ENCODE measurements at places on chromosomes 12 and 14.

DNA sequence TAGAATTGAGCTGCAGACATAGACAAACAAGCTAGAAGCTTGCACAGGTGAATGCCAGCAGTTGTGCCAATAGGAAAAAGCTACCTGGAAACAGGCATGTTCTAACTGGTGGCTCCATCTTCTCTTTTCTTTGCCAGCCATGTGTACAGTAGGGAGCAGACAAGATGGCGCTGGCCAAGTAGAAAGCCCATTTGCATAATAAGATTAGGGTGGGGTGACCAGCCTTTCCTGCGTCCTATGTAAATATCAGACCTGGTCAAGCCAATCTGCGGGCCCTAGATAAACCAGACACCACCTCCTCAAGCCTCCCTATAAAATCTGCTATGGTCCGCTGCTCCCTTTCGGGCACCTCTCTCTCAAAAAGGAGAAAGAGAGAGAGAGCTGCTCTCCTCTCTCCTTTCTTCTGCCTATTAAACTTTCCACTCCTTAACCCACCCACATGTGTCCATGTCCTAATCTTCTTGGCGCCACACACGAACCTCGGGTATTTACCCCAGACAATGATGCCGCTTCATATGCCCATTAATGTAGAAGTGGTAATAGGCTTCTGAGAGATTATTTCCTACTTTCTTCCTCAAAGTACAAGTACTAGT is 201.0 kb downstream of the SLC25A21 start:
- no peak for DNase-seq

- DNase-seq: peak; percentile 87
Measured at GRCh38 chr12:57214398-57214781, 2.2 kb upstream of the NXPH4 start.

DNA sequence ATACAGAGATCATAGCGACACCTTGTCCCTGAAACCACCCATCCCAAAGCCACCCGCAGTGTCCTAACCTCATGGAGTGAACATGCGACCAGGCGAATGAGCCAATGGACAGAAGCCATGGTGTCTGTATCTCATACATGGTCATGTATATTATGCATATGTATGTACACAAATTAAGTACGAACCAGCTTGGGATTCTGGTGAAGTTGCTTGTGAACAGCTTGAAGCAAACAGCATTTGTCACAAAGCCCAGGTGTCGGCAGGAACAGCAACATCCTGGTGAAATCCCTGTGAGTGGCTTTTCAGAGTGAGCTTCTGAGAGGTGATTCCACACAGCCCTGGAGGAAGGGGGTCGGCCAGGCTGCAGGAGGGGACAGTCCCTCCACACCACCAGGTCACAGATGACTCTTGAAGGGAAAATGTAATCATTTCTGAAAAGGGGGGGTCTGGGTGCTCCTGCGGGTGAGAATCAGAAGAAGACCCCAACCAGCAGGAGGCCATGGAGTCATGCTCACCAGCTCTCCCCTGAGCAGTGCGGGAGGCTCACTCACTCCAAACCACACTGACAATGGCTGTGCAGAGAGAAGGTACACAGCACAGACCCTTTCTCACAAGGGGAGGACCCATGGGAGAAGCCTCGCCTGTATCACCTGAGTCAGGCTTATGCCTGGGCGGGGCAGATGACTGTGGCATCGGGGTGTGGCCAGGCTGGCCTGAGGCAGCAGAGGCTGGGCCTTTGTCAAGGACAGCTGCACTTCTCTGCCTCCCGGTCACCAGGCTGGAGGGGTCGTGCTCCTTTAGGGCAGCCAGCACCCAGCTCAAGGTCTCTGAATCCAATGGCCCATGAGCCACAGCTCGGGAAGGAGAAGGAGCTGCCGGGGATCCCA is 14.3 kb downstream of the CHGA start:
- DNase-seq: no peak

DNA sequence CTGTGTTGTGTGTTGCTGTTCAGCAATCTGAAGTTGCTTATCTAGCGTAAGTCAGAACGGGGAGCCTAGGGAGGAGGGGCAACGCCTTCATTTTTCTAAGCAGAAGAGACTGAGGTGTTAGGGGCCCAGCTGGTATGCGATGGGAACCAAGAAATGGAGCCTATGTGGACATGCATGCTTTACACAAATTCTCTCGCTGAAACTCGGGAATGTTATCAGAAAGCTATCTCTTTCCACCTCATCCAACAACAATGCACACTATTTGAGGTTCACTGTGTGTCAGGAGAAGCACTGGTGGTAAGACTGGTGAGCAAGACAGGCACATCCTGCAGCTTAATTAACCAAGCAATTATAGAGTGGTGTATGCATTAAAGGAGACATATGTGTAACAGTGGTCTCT is 89.7 kb downstream of the NRXN3 start:
- no peak for DNase-seq

DNA sequence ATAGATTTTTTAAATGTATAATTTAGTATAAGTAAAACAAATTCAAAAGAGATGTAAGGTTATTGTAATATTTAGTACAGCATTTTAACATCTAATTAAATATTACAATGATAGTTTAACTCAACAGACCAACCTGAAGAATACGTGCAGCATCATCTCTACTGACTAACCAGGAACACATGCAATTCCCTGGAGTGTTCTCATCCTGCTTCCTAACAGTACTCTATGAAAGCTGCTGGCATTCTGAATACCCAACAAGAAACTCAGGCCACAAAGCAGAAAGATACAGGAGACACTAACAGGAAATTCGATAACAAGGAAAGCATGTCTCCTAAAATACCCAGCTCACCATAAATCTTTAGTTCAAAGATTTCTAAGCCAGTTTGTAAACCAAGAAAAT is 58.3 kb downstream of the CEP83 start:
- DNase-seq: no peak

- no peak for DNase-seq
Measured at GRCh38 chr12:92077530-92077929, 68.1 kb downstream of the BTG1 start.

DNA sequence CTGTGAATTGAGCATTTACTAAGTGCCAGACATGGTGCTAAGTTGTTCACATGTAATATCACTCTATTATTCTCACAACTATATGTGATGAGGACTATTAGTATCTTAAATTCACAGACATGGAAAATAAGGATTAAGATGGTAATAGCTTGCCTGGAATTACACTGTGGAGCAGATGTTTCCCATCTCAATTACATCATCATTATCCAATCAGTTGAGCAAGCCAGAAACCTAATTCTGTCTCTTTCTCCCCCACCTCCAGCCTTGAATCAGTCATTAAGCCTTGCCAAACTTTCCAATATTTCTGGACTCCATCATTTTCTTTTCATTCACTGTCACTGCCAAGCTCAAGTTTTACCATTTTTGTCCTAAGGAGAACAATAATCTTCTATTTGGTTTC is 287.8 kb upstream of the KITLG start:
- peak; percentile 26 for DNase-seq

DNA sequence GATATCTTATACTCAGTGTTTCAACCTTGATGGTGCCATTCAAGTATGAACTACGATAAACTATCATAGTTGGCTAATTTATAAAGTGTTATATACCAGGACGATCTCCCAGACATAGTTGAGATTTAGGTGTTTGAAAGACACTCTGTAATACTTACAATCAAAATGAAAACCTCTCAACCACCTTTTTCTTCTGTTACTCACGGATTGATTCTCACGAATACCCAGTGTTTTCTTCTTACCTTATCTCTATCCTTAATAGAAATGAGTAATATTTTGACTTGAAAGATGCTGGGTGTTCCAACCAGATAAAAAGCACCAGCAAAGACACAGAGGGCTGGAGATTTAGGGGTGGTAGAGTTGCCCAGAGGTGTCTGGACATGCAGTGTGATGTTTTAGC is 169.9 kb downstream of the PTCSC3 start:
- DNase-seq: no peak

- no peak for DNase-seq
Measured at GRCh38 chr14:91311284-91311662, 66.8 kb upstream of the GPR68 start.

- DNase-seq: no peak
Measured at GRCh38 chr12:88472248-88472647, 108.0 kb downstream of the KITLG start.

- DNase-seq: no peak
Measured at GRCh38 chr14:61416591-61416990, 95.2 kb downstream of the PRKCH start.

- no peak for DNase-seq
Measured at GRCh38 chr14:35189422-35189821, 67.1 kb downstream of the PRORP start.

GRCh38 chr12:1801303-1801975 is 18.9 kb upstream of the LRTM2 start:
- no peak for DNase-seq

DNA sequence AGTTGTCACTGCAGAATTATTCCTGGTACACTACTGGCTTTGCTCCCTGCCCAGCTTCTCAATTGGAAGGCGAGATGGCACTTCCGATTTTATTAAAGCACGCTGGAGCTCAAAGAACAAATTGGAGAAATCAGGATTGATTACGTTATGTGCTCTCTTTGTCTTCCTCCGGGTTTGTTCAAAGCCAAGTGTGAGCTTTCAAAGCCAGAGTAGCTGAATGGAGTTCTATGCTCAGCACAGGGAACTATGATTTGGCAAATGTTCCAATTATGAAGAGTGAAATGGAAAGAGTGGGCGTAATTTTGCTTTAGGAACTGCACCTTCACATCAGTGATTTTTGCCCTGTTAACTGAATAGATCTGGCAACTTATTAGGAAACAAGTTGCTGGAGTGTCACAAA is 72.4 kb downstream of the FLRT2 start:
- no peak for DNase-seq

DNA sequence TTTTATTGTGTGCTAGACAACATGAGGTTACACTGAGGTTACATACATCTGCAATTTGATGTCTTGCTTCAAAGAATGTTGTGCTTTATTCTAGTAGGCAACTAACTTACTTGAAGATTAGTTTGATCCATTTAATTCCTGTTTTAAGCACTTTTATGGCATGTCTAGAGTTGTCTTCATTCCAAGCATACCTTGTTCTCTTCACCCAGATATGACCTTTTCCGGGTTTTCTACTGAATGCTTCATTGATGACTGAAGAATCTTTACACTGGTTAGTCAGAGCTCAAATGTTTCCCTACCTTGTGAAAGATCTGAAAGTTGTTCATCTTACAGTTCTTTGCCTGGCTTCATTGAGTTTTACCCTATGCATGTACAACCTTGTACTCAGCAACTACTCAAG is 274.0 kb upstream of the KITLG start:
- DNase-seq: no peak

DNA sequence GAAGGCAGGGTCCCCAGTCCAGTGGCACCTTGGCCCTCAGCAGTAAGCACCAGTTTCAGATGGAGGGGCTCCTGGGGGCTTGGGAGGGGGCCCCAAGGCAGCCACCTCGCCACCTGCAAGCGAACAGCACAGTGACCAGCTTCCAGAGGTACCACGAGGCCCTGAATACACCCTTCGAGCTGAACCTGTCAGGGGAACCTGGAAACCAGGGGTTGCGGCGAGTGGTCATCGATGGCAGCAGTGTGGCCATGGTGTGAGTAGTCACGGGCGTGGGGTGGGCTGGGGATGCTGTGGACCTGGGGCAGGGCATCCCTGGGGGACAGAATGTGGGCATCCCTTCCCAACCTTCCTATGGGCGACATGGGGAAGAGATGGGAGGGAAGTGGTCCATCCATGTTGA is 11.2 kb downstream of the NYNRIN start:
- DNase-seq: no peak

GRCh38 chr12:109309381-109310246 is 530 bp upstream of the FOXN4 start:
- DNase-seq: peak; percentile 84

DNA sequence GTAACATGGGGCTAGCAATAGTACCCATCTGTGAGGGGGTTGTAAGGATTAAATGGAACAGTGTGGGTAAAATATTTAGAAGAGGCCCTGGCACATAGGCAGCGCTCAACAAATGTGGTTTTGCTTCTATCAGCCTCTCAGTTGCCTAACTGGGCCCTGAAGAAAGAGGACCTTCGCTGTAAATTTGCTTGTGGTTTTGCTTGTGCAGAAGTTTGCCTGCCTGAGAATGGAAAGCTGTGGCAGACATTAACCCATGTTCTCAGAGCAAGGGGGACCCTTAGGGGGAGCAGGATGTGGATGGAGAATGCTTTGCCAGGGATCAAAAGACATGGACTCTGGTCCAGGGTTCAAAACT is 160.1 kb downstream of the BRMS1L start:
- no peak for DNase-seq

DNA sequence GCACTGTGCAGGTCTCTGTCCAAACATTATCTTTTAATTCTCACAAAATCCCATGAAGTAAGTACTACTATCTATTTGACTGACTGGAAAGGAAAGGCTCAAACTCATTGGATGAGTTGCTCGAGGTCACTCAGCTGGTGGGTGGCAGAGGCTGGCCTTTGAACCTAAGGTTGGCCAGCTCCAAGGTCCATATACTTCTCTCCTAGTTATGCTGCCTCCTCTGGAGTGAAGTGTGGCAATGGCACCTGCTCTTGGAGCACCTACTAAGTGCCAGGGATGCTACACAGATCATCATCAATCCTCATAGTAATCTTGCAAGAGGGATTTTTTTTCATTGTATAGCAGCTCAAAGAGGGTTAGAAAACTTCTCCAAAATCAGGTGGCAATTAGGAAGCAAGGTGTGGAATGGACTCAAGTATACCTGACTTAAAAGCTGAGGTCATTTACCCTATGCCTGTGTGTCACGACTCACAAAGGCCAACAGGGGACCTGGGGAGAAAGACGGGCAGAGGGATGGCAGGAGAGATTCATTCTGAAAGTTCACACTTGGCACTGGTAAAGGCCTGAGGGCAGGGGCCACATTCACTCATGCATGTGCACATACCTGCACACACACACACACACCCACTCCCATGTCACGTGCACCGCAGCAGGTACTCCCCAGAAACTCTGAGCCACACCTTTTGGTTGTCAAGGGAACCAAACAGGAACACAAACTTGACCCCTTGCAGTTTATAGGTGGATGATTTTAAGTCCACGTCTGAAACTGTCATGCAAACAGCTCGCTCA is 146.4 kb downstream of the FOXN3 start:
- DNase-seq: no peak

DNA sequence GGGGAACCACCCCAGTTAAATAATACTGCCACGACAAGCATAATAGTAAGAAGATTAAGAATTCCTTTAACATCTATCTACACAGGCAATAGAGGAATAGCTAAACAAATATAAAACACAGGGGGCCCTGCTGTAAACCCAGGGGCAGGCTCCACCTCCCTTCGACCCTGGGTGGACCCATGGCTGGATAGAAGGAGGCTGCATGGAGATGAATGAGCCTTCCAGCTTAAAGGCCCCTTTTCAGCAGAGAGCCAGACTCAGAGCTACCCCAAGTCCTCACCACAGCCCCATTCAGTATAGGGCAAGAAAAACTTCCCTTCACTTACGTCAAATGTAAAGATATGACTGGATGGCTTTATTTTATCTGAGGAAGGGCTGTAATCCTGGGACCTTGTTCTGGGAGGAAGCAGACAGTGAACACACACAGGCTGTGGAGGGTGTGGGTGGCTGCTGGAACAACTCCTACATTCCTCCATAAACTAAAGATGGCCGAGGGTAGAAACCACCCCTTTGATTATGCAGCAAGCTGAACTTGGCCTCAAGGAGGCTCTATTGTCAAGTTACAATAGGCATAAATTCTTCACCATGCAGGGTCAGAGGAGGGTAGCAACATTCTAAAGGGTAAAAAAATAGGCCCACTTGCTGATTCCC is 30.4 kb downstream of the NUAK1 start:
- DNase-seq: no peak

- no peak for DNase-seq
Measured at GRCh38 chr14:52000019-52000582, 10.8 kb downstream of the RTRAF start.

- DNase-seq: peak; percentile 89
Measured at GRCh38 chr12:53696285-53696654, 20.4 kb upstream of the ATP5MC2 start.
